IPS DF 19.7 (cell line): ENCODE measurements at places on chromosomes 6 and 20.

GRCh38 chr20:20466341-20466879, 98.5 kb downstream of the INSM1 start:
- no peak for DNase-seq

DNA sequence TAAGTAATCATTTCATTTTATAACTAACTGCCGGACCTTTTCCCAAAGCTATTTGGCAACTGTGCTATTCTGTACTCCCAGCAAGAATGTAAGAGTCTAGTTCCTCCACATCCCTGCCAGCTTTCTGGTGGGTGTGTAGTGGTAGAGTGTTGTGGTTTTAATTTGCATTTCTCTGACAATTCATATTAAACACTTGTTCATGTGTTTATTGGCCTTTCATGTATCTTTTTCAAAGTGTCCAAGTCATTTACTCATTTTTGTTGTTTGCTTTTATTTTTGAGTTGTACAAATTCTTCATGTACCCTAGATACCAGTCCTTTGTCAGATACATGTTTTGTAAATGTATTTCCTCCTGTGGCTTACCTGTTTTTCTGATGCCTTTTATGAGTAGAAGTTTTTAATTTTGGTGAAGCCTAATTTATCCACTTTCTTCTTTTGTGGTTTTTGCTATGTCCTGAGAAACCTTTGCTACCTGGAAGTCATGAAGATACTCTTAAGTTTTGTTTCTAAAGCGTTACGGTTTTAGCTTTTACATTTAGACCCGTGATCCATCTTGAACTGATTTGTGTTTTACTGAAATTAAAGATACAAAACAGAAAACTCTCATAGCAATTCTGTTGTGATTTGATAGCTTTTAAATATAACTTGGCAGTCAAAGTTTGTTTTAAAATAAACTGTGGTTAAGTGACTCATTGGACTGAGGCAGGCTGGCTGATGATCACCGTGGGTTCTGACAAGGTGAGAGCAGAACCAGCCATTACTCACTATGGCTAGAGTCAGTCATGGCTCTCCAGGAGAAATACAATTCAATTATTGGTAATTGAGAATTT, 8.0 kb downstream of the MYLIP start:
- DNase-seq, result no peak

- no peak for DNase-seq
Measured at GRCh38 chr6:159430323-159430722, 261.1 kb downstream of the FNDC1 start.

DNA sequence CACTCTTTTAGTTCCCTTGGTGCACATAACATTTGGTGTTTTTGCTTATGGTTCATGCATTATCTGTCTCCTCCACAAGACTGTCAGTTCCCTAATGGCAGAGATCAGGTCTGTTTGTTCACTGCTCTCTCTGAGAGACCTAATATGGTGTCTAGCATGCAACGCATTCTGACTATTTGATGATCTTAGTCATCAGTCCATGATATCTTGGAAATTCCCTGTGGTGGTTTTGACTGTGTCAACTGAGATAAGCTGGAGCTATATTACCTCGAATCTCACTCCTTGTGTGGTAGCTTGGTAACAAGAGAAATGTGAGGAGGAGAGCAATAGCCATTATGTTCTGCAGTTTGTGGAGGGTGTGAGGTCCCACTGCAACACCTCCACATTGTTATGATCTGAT, 229.8 kb downstream of the FRK start:
- DNase-seq, result no peak
